ENCODE measurements at places on chromosomes 16 and 17.

DNA sequence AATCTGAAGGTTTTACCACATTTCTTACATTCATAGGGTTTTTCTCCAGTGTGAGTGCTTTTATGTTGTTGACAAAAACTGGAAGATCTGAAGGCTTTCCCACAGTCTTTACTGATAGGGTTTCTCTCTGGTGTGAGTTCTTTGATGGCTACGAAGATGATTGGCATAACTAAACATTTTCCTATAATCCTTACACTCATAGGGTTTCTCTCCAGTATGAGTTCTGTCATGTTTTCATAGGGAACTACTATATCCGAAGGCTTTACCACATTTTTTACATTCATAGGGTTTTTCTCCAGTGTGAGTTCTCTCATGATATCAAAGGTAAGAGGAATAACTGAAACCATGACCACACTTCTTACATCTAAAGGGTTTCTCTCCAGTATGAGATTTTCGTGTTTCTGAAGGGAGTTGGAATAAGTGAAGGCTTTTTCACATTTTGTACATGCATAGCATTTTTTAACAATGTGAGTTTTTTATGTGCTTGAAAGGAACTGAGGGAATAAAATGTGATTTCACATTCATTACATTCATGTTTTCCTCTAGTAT, 1987.7 kb downstream of the TP53TG3F start:
- no peak for DNase-seq

DNA sequence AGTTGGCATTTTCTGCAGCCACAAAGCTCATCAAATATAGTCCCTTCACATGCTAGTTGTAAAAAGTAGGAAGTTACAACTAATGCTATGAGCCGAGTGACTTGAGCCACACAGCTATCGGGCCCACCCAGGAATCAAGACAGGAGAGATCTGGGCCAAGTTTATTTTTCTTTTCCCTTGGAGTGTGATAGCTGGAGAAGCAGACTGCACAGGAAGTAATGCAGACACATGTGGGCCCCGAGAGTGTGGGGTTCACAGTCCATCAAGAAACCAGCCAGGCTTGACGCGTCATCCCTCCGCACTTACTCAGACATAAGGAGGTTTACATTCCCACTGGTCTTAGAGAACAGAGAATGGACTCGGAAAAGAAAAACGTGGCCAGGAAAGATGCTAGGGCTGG, 403.1 kb upstream of the CDH11 start:
- DNase-seq, result no peak

- no peak for DNase-seq
Observed at GRCh38 chr17:34153991-34154390, 101.1 kb upstream of the CCL2 start.

DNA sequence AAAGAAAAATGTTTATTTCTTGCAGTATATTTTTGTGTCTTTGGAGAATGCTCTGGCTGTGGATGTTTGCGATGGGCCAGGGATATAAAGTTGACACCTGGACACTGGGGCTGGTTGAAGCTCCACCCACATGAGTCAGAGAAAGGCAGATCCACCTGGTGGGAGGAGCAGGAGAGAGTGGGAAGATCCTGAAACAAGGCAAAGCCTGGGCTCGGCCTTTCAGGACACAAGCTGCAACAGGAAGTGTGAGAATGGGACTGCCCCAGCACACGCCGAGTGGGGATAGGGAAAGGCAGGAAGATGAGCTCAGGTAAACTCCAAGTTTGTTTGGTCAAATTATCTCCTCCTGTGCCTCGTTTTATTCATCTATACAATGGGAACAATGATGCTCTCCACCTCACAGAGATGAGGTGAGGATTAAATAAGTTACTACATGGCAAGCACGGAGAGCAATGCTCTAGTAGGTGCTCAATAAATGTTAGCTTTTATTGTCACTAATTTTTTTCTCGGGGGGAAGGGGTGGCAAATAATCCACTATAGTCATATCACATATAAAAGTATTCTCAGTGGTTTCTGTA, 21.4 kb upstream of the PITPNM3 start:
- no peak for DNase-seq

DNA sequence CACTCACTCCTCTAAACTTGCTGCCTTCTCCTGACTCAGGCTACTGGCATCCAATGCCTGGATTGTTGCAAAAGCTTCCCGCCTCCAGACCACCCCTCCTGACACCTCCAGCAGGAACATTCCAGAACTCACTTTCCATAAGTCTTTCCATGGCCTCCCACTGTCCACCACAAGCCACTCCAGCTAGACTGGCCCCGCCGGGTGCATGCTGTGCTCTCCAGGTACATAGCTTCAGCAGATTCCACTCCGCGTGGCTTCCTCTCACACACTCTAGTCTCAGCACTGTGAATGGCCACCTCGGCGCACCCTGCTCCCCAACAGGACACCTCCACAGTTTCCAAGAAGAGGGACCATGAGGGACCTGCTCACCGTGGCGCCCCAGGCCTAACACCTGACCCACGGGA, 25.9 kb upstream of the FAAP100 start:
- no peak for DNase-seq

DNA sequence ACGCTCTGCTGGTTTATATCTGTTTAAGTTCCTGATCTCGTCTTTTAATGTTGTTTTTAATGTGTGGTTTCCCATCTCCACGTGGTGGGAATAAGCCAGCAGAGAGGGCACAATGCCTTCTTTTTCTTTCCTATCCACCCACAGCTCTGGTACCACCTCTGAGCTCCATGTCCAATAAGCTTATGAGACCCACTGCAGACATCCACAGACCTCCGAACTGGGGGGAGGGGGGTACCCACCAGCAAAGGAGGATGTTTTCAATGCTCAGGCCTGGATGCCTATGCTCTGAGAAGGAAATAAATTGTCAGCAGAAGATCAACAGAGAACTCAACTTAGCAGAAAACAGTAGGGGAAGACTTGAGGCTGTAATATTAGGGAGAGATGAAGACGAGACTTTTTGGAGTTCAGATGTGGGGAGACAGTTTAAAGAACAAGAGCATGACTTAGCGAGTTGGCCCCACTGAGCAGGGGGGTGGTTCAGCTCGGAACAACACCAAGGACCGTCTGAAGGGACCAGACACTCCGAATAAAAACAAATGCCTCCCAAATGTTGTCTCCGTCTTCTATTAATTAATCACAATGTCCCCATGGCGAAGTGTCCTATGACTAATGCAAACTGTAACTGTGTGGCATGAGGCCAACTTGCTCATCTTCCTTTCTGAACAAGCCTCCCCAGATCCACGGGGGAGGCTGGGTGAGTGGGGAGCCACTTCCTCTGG, 62.7 kb downstream of the GAS7 start:
- no peak for DNase-seq

- DNase-seq, result no peak
Observed at GRCh38 chr17:62705156-62705777, 77.8 kb downstream of the MRC2 start.

DNA sequence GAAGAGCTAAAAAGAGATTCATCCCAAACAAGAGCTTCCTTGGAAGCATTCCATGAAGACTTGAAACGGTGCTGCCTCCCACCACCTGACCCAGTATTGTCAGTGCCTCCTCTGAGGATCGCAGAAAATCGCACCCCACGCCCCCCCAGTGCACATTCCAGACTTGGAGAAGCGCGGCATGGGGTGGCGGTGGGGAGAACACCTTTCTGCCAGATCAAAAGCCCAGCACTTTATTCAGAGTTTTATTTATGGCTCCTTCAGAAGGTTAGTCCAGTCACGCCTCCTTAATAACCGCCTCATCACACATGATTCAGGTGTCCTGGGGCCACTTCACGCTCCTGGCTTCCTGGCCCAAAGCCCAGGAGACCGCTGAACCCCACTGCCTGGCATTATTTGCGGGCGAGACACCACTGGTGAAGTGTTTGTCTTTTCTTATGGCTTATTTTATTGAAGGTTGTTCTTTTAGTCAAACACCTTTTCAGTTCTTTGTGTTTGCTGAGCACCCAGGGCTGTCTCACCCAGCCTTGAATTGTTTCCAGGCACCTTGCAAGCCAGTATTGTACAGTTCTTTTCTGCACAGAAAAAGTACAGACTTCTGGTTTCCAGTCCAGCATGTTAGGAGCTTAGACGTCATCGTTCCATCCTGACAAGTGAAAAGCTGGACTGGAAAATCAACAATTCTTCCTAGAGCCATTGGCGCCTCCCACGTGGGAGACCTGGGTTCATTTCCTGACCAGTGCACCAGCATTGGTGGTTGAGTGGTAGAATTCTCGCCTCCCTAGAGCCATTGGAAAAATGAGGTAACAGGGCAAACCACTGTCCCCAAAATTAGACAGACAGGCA, 79.6 kb upstream of the CACNG5 start:
- no peak for DNase-seq

DNA sequence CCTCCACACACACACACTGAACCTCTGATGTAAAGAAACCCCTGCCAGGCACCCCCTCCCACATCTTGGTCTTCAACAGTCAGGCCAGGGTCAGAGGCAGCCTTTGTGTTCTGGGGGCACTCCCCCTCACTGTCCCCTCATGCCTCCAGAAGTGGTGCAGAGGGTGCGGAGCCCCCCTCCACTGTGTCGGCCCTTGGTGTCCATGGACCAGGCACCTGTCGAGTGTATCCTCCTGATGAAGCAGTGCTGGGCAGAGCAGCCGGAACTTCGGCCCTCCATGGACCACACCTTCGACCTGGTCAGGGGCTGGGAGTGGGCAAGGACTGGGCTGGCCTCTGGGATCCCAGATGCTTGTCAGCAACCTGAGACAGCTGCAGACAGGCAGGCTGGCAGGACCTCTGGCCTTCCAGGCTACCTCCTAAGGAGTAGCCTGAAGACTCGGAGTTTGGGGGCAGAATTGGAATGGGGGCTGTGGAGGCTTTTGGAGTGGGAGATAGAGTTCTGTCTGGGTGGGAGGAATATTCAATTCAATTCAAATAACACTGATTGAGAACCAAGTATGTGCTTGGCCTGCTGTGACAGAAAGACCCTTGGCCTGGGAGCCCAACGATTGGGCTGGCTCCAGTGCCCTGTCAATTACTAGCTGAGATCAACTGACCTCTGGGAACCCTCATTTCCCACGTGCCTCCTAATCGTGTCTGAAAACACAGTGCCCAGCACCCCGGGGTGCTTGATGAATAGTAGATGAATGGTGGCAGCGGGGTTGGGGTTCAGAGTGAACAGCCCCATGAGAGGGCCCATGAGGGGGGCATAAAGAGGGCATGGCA, 11.5 kb downstream of the GUCY2D start:
- DNase-seq, result no peak

DNA sequence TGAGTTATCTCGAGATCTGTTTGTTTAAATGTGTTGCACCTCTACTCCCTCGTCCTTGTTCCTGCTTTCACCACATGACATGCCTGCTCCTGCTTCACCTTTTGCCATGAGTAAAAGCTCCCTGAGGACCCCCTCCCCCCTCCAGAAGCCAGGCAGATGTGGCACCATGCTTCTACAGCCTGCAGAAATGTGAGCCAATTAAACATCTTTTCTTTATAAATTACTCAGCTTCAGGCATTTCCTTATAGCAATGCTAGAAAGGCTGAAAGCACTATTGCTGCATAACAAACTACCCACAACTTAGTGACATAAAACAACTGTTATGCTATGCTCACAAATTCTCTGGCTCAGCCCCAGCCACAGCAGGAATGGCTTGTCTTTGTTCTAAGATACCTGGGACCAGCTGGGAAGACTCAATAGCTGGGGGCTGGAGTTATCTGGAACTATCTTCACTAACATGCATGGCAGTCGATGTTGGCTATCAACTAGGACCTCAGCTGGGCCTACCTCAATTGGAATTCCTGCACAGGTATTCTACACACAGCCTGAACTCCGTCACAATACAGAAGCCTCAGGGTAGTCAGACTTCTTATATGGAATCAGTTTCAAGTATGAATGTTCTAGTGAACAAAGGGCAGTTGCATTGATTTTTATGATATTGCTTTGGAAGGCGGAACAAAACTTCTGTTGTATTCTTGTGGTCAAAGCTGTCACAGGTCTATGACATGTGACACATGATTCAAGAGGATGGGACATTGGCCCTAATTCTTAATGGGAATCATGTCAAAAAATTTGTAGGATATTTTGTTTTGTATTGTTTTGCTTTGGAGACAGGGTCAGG, 186.0 kb upstream of the PIRT start:
- DNase-seq, result no peak

DNA sequence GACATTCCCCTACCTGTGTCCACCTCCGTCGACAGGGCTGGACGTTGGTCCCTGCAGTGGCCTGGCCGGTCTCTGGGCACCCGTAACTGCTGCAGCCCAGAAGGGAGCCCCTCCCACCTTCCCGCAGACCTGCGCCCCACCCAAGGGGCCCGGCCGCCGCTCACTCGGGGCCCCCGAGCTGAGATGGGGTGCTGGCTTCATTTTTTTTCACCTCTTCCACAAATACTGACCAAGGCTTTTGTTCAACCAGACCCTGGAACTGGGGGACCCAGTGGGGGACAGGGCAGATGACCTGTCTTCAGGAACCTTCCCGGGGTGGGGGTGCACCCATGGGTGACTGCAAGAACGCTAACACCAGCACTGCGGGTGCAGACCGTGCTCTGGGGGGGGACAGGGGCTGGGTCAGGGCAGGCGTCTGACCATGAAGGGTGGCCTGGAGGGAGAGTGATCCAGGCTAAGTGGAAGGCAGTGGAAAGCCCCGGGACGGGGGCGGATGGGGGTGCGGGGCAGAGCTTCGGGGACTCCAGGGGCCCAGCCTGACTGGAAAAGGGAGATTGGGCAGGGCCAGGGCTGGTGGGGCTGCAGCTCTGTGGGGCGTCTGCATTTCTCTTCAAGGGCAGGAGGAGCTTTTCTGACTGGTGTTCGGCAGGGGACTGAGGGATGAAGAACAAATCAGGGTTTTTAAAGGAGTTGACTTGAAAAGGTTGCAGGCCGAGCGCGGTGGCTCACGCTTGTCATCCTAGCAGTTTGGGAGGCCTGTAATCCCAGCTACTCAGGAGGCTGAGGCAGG, 42.3 kb downstream of the SLC7A5 start:
- DNase-seq, result no peak

DNA sequence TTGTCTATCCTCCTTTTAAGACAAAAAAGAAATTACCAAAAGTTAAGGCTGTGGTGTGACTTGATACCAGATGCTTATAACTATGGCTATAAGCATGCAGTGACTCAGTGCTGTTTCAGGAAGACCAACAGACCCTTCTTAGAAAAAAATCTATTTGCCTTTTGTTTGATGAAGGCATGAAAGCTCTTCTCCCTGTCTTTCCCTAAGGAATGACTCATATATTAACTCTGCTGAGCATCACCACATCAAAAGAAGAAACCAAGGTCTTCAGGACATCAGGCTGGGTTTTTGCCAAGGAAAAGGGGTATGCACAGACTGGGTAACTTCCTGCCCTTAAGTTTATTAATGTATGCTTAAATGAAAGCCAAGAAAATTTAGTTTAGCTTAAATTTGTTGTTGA, 47.1 kb downstream of the VMP1 start:
- DNase-seq, result no peak

- DNase-seq, result no peak
Observed at GRCh38 chr16:12025926-12026325, 49.4 kb downstream of the SNX29 start.

GRCh38 chr17:62630365-62631085, 3.1 kb downstream of the MRC2 start:
- no peak for DNase-seq

All from T follicular helper cell (primary cell).